ENCODE measurements at places on chromosomes 5 and 9.

DNA sequence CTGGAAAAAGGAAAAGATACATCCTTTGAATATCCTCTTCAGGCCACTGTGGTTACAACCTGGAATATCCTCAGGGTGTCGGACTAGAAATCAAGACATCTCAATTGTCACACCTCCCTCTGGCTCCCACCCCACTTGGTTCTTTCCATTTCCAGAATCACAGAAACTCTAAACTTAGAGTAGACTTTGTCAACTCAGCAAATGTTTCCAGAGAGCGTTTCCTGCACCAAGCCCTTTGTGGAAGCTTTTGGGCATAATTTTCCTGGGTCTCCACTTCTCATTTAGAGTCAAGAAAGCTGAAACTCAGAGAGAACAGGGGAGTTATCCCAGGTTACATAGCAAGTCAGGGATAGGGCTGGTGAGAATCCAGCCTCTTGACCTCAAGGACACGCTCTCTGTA, 108.8 kb downstream of the ASTN2 start:
- DNase-seq, result no peak

DNA sequence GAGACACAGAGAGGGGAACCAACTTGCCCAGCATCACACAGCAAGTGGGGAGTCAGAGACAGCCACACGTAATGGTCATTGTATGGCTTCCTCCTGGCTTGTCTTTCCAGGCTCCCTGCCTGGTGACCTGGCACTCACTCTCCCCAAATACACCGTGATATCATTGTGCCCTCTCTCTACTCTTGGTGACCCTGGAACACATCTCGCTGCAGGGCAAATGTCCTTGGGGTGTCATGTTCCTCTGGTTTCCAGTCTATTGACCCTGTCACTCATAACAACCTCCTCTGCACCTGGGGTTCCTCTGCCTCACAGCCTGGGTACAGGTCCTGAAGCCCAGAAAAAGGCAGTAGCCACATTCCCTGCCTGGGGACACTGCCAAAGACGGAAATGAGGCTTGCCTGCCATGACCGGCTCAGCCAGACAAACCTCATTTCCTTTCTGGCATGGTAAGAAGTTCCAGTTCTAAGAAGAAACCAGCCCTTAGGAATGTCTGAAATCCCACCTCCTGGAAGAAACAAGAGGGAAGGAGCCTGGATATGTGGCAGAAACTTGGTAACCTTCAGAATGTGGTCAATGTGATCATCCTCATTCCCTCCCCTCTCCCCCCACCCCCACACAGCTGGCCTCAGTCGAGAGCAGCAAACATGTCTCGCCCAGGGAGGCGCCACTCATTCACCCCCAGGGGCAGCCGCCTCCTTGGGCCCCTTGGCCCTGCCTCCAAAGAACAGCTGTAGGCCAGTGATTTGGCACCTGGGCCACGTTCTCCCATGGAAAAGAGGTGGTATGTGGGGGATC, 30.6 kb upstream of the SMU1 start:
- no peak for DNase-seq

DNA sequence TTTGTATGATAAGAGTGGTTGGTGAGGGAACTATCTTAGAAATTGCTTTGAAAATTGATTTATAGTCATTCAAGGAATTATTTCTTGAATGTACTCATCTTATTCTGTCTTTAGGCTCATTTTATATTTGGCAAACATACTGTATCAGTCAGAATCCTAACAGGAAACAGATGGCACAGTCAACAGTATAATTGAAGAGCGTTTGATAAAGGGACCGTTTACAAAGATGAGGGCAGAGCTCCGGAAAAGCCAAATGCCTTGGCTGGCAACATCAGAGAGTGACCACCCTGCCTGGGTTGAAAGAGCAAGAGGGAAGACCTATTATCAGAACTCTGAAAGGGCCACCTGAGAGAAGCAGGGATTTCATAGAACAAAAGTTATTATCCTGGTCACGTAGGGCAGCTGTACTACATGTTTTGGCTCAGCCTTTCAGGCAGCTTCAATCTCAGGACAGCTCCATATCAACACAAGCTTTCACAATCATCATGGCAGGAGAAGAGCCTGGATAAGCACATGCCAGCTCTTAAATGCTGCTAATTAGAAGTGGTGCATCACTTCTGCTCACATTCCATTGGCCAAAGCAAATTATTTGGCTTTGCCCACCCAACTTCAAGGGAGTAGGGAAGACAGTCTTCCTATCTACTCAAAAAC, 47.2 kb upstream of the ARL15 start:
- DNase-seq, result no peak

DNA sequence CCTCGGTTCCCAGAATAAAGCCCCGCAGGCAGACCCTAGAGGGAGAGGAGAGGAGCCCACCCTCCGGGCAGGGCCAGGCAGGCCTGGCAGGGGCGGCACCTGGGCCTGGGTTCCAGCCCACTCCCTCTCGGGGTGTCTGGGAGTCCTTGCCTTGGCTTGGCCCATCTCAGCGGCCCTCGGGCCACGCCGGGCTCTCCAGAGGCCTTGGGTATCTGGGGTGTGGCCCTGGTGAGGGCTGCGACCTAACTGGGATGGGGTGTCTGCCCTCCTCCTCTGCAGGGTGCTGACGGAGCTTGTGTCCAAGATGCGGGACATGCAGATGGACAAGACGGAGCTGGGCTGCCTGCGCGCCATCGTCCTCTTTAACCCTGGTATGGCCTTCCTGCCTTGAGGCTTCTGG, 105.4 kb downstream of the RXRA start:
- DNase-seq, result no peak

DNA sequence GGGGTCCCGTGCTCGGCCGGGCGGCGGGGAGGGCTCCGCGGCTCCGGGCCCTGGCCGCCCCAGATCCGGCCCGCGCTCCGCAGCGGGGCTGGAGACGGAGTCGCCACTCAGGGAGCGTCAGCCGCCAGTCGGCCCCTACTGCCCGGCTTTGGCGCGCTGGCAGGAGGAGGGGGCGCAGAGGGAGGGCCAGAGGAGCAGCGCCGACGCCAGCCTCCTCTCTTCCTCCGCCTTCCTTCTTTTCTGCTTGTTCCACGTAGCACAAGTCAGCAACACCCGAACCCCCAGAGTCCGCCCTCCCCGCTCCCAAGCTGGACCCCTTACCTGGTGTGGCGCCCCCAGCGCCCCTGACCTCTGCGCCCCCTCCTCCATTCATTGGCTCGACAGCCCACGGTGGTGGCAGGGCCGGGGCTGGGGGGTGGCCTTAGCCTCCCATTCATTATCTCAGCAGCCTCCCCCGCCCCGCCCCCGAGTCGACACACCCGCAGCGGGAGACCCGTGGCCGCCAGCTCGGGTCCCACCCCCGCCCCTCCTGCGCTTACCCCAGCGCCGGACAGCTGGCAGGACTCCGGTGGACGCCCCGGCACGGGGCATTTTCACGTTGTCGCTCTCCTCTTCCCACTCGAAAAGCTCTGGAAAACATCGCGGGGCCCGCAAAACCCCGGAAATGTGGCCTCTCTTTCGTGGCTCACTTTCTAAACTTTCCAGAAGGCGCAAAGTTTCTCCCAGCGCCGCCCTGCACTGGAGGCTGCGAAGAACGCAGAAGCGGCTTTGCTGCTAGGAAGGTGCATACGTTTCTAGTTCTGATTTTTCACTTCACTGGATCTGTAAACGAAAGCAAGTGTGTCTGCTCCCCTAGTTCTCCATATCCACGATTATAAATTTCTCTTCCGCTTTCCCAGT, at the start of gene LPAR1:
Gene LPAR1, minus strand, starts transcription at position 140 of the 900 bp plus-strand sequence. CDS start 66,353 bp downstream, outside the sequence.
- no peak for DNase-seq

DNA sequence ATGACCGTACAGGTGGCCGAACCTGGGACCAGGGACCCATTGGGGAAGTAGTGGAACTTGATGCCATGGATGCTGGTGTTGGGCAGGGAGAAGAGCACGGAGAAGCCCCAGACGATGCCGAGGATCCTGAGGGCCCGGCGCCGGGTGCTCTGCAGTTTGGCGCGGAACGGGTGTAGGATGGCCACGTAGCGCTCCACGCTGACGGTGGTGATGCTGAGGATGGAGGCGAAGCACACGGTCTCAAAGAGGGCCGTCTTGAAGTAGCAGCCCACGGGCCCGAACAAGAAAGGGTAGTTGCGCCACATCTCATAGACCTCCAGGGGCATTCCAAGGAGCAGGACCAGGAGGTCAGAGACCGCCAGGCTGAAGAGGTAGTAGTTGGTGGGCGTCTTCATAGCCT, 585 bp downstream of the NMUR2 start:
- DNase-seq, result no peak

DNA sequence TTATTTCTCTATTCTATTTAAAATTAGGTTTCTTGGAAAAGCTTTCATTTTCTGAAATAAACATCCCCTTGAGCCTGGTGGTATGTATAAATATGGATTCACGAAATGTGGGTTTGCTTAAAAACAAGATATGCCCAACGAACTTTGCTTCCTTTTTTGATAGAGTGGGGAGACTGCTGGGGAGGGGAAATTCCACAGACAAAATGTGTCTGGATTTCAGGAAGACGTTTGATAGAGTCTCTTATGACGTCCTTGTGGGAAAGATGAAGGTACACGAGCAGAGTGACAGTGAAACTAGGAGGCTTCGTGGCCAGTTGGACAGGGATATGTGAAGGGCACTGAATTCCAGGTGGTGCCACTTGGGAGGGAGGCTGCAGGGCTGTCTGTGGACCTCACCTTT, 84.5 kb upstream of the RPS23 start:
- DNase-seq, result no peak

DNA sequence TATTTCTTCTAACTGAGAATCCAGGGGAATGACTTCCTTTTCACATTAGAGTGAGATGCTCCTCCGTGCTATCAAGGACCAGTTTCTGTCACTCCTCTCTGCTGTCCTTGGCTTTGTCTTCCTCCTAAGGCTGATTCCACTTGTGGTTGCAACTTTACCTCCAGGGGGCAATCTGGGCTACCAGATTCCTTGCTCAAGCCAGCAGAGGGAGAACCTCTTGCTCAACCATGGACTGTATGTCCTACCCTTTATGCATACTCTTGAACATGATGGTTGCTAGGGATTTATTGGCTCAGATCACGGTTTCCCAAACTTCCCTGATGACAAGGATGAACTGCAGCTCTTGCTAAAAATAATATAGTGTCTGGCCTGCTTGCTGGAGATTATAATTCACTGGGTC, 24.0 kb downstream of the NNT start:
- no peak for DNase-seq

DNA sequence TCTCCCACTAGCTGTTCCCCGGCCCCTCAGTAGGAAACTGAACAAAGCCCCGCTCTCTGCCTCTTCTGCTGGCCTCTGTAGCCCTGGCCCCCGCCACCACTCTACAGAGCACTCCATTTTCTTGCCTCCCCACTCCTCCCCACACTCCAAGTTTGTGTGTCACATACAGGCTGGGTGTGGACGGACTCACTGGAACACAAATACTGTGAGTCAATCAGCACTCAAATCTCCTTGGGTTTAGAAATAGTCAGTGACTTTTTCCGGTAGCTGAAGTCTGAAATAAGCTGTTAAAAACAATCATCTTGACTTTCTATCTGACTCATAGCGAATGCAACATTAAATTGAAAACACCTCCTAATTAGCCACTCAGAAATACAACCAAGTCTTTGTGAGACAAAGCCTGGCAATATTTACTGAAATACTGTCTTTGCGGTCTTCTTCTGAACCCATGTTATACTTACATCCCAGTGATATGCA, 122.5 kb downstream of the LHFPL2 start:
- DNase-seq, result no peak

DNA sequence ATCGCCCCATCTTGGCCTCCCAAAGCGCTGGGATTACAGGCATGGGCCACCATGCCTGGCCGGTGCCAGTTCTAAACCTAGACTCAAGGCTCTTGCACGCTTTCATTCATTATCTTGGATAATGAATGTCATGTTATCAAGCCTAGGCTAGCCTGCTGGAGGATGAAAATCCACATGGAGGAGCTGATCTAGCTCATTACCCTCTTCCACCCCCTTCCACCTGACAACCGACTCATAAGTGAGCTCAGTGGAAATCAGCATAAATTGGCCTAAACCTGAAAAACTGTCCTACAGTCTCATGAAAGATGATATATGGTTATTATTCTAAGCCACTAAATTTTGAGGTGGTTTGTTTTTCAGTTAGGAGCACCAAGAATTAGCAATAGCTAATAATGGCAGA, 3.6 kb upstream of the TGFBR1 start:
- DNase-seq, result no peak

Measured in stimulated activated naive CD4-positive, alpha-beta T cell (primary cell).